Sigmoid colon (tissue), 7 donors: ENCODE measurements at places on chromosomes 7 and 10. TPM values are rescaled to one million over a fixed set of nuclear protein-coding genes. Genes with fewer than 3 reads are reported as not detected.

The LFNG gene
- 9.2 TPM for polyA plus RNA-seq

The BTBD16 gene
- polyA plus RNA-seq = 0.12 TPM

The SCART1 gene
- polyA plus RNA-seq = not detected

The C10orf71 gene
- not detected for polyA plus RNA-seq

The DDC gene
- 57.1 TPM for polyA plus RNA-seq

The SPDYE5 gene
- not detected for polyA plus RNA-seq

The REPIN1 gene
- 131 TPM for polyA plus RNA-seq

The ACTL6B gene
- polyA plus RNA-seq = not detected

- peak; percentile 56 for DNase-seq
Observed at GRCh38 chr10:43206391-43207235, 60.3 kb downstream of the RASGEF1A start.

- no peak for DNase-seq
Observed at GRCh38 chr10:84179059-84179710, 5.6 kb downstream of the GPR15LG start.

- no peak for DNase-seq
Observed at GRCh38 chr10:63166742-63167258, 33.7 kb downstream of the NRBF2 start.

- no peak for DNase-seq
Observed at GRCh38 chr7:83613232-83613631, 35.7 kb downstream of the SEMA3E start.

- DNase-seq = no peak
Observed at GRCh38 chr7:104921596-104921995, 92.4 kb upstream of the KMT2E start.

DNA sequence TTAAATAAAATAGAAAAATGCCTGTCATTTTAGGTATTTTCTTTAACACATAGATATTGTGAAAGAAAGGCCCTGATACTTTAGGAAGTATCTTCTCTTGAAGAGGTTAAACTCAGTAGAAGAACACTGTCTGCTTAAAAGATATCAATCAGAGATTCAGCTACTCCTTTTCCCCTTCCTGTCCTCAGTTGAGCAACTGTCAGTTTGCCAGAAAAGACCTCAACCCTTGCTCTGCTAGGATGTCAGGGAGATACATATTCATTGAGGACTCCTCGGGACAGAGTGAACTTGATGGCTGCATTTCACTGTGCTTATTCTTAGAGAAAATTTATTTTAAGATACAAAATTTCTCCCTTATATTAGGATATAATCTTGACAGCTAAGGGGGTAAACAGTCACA is 173.6 kb upstream of the CACNA2D1 start:
- DNase-seq = no peak

- DNase-seq = no peak
Observed at GRCh38 chr7:100553032-100553431, 14.0 kb downstream of the AGFG2 start.

DNA sequence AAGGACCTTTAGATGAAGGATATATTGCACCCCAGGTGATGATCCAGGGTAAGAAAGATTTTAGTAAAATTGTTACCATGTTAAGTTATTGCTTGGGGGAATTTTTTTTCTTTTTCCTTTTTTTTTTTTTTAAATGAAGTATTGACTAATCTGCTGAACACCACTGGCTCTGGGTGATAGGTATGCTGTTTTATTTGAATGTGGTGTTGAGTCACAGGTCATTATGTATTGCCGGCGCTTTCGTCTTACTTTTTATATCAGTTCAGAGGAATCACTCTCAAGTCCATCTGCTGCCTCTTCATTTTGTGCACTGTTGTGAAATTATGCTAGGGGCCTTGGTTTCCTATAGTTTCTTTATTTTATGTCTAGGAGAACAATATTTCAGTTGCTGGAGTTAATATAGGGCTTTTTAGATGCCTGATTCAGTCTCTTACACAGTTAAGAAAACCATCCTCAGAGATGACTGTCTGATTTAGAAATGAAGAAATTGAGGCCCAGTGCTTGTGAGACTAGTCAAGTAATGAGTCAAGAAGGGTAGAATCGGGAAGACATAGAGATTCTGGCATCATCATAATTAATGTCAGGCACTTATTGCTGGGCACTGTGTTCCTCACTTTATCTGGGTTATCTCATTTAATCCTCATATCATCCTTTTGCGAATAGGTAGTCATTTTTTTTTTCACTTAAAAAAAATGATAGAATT is 38.7 kb downstream of the NRF1 start:
- no peak for DNase-seq

GRCh38 chr7:85454904-85455303 is 268.0 kb upstream of the SEMA3D start:
- no peak for DNase-seq

DNA sequence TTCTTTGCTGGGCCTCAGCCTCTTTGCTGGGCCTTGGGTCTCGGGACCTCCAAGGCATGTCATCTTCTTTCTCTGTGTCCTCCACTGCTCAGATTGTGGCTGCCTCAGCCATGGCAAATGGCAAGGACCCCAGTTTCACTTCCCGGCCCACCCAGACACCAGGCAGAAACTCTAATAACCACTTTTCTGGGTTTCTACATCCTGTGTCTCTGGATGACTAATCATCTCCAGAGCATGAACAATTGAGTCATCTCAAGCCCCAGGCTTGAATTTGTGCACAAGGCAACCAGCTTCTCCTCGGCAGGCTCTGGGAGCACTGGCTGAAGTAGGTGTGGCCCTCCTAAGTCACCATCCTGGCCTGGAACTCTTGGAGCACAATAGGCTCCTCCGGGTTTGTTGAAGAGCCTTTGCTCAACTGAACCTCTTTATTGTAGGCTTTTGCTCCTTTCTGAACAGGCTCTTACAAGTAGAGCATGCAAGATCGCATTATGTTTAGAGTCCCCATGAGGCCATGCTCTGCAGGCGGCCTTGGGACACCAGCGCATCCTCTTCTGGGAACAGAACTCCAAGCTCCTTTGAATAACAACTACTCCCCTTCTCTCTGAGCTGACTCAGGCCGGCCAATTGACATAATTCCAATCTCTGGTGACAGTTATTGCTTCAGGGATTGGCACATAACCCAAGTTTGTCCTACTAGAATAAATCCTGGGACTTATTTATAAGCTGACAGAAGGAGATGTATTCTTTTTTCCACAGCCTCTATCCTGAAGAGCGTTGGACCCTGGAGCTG is 218.1 kb downstream of the WDR11 start:
- DNase-seq = no peak

DNA sequence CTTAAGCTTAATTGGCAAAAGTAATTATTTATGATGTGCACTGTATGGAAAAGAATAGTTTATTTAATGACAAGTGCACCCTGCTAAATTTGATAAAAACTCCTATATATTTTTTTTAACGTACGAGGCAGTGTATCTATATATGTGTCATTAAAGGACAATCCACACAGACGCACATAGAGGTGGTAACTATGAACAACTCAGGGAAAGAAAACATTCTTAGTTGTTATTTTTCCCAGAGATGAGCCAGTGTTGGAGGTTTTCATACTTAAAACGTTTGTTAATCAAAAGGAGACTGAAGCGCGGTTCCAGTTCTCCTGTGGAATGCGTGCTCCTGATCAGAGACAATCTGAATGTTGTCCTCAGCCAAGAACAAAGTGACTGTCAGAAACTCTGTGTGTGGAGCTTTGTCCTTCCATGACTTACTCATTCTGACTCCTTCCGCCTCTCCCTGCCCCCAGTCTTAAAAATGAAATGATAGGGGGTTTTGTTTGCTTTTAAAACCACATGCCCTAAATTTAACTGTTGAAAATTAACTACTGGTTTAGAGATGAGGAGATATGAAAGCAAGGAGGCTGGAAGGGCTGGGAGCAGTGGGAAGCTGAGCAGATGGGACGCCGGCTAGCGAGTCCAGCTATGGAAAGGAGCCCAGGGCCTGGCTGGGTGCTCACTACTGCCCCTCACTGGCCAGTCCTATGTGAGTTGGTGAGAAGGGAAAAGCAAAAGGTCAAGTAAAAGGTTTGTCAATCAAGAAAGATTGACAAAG is 99.6 kb downstream of the SVIL start:
- DNase-seq = peak; percentile 81

GRCh38 chr10:101895781-101896180 is 52.2 kb upstream of the KCNIP2 start:
- no peak for DNase-seq
